ENCODE measurements at places on chromosomes 5 and 9.

DNA sequence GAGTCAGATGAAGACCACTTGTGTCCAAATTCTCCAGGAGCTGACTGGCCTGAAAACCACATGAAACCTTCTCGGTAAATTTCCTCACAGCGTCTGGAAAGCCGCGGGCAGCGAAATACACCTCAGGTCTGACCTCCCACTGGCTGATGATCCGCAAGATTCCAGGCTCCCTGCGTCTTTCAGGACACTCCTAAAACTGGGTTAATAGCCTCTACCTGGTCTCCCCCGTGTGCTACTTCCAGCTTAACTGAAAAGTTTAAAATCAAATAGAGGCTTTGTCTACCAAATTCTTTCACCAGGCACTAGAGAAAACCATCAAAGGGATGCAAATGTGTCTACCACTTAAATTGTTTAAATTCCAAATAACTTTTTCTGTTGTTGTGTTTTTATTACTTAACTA lies 312.6 kb downstream of the DRD1 start:
- peak; percentile 56 for DNase-seq

- DNase-seq, result no peak
These were observed 20.8 kb downstream of the DCANP1 start for GRCh38 chr5:135426102-135427082.

DNA sequence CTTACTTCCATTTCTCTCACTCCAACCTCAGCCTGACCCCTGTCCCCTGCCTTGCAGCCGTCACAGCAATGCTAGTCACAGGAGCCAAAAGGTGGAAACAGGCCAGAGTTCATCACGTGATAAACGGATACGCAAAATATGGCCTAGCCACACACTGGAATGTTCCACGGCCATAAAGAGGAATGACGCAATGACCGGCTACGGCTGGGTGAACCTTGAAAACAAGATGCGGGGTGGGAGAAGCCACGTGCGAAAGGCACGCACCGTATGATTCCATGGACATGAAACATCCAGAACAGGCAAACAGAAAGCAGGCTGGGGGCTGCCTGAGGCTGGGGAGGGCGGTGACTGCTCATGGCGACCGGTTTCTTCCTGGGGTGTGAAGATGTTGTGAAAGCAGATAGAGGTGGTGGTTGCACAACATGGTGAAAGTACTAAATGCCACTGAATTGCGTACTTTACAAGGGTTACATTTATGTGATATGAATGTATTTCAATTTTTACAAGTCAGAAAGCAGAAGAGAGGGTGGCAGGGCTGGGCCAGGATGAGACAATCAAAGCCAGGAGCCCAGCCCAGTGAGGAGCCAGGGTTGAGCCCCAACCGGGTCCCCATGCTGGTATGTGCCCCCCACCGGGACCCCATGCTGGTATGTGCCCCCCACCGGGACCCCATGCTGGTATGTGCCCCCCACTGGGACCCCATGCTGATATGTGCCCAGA lies 117.8 kb upstream of the SARDH start:
- no peak for DNase-seq

- DNase-seq, result no peak
These were observed 120.1 kb upstream of the LPAR1 start for GRCh38 chr9:111158363-111158762.

GRCh38 chr9:21903380-21903965 lies 90.7 kb downstream of the CDKN2A start:
- DNase-seq, result no peak
